ENCODE measurements at places on chromosomes 4 and X.

DNA sequence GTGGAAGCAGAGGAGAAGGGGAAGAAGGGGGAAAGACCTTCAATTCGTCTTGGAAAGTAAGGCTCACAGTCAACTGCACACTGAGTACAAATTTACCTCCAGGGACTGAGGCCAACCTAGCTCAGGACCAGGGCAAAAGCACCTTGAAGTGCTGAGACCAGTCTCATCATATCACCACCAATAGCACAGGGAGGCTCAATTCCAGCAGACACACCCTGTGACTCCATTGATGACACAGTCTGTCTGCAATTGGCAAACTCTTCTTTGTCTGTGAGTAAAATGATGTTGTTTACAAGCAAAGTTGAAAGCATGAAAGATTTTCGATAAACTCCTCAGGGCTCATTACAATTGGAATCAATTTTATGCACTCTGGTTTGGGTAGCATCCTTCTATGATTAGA lies 32.3 kb downstream of the TRIML1 start:
- DNase-seq, result no peak

DNA sequence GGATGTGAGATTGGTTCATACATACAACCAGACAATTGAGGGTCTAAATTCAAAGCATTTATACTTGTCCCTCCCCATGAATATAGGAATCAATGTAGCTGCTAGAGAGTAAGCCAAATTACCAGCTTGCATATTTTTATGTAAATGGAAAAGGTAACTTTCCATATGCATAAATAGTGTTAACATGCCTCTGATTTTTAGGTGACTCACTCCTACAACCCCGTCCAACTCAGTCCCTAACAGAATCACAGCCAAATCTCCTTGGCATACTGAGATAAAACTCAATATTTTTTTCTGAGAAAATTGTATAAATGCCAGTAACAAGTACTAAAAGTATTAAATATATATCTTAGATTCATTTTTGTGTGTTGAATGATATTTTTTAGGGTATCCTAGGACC lies 67.2 kb downstream of the INPP4B start:
- DNase-seq, result no peak

GRCh38 chr4:80393970-80394250 lies 58.4 kb downstream of the CFAP299 start:
- DNase-seq, result no peak

DNA sequence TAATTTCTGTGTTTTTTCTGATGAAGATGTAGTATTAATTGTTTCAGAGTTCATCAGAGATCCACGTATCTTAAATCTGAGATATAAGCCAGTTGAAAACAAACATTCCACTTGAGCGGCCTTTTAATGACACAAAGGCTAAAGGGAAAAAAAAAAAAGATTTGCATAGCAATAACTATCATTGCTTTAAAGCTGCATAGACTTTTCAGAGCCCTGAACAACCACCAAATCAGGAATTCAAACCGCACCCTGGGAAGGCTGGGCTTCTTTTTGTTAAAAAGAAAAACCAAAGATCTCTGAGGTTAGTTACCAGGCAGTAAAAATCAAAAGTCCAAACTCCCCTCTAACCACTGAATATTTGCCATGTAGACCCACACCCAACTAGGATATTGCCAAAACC lies 206.0 kb downstream of the HHIP start:
- no peak for DNase-seq

DNA sequence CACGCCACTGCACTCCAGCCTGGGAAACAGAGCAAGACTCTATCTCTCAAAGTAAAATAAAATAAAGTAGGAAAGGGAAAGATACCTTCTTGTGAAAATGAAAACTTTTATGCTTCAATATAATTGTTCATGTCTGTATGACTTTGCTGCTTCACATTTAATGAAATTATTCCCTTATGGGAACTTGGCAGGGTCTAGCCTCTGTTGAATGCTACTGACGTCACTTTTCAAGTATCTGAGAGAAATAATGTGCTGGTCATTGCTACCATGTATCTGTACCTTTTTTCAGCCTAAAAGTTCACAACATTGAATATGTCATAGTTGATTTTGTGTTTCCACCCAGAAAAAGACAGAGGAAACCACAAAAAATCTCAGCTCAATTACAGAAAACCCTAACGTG lies 65.2 kb downstream of the PRDM5 start:
- no peak for DNase-seq

- DNase-seq, result no peak
Observed at GRCh38 chr4:75904076-75904475, 1.8 kb upstream of the PPEF2 start.

DNA sequence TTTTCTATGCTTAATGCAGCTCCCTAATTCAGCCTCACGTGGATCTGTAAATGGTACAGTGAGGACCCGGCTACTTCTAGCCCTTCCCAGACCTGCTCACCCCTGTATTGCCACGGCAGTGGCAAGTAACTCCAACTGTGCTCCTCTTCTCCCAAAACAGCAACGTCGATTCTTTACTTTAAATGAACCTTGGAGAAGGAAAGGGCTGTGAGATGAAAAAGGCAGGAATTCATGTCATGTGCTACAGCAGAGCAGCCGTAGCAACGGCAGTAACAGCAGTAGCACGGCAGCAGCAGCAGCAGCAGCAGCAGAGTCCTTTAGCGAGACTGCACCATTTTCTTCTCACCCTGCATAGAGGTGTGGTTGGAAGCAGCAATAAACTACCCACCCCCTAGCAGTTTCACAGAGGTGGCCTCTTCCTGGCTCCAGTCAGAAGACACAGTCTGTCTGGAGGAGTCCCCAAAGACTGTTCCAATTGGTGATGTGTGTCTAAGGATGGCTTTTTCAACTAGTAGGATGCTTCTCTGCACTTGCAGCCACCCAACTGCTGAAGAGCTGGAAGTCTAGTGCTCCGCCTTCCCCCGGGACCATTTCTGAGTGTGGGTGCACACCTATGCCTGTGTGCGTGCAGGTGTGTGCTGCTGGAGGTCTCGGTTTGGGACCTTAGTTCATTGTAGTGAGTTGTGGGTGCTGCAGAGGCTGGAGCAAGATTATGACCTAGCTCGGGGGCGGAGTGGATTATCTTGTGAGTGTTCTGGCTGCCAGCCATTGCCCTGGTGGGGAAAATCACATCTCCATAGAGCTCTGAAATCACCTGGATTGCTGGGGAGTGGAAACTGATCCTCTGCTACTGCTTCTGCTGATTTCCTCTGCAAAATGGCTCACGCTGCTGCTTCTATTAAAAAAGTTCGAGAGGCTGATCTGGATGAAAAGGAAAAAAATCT lies 67.2 kb downstream of the ANK2 start:
- DNase-seq, result no peak

DNA sequence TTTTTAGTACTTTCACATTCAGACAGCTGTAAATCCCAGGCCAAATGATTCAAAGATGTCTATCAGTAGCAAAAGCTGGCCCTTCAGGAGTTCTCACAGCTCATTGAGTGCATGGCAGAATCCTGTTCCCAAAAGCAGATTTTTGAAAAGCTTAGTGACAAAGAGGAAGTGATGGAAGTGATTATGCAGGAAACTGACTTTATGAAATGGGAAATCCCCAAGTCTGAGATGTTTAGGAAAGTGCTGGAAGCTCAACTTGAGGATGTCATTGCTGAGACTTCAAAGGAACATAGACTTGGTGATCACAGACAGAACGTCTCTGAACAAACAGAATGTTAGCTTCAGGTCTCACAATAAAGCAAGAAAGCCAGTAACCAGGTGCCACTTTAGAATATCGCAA lies 51.0 kb upstream of the CFAP47 start:
- DNase-seq, result no peak

- no peak for DNase-seq
Observed at GRCh38 chr4:73962724-73963123, 19.1 kb downstream of the PF4 start.

DNA sequence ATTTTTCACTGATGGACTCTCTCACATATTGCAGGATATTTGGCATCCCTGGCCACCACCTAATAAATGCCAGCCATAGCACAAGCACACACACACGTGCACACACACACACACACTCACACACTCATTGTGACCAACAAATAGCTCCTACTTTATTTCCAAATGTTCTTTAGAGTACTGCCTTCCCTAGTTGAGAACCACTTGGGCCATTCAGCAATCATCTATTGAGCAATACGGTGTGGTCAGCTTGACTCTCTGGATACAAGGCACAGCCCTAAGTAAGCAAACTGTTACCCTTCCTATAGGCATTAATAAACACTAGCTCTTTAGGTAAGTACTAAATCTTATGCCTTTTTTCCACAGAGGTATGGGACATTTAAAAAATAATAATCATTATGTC lies 21.1 kb downstream of the CORIN start:
- no peak for DNase-seq

- peak; percentile 57 for DNase-seq
Observed at GRCh38 chrX:100615005-100615404, 21.6 kb downstream of the TSPAN6 start.

DNA sequence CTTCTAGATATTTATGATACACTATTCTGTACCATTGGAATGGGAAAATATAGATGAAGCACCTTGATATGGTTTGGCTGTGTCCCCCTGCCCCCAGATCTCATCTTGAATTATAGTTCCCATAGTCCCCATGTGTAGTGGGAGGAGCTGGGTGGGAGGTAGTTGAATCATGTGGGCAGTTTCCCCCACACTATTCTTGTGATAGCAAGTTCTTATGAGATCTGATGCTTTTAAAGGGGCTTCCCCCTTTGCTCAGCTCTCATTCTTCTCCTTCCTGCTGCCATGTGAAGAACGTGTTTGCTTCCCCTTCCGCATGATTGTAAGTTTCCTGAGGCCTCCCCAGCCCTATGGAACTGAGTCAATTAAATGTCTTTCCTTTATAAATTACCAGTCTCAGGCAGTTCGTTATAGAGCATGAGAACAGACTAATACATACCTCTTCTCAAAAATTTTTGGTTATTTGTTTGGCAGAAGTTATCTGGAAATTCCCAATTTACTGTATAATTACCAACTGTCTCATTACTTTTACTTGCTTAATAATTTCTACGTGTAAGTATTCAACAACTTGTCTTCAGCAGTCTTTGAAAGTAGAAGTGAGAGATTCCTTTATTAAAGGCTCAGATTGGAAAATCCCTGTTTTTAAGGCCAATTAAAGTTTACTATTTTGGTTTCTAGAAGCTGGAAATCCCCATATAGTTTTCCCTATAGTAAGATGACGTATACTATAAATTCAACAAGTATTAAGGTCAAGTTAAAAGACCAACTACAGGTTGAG lies 152.7 kb downstream of the RNF150 start:
- no peak for DNase-seq

- no peak for DNase-seq
Observed at GRCh38 chrX:136194536-136194935, 47.2 kb downstream of the FHL1 start.

DNA sequence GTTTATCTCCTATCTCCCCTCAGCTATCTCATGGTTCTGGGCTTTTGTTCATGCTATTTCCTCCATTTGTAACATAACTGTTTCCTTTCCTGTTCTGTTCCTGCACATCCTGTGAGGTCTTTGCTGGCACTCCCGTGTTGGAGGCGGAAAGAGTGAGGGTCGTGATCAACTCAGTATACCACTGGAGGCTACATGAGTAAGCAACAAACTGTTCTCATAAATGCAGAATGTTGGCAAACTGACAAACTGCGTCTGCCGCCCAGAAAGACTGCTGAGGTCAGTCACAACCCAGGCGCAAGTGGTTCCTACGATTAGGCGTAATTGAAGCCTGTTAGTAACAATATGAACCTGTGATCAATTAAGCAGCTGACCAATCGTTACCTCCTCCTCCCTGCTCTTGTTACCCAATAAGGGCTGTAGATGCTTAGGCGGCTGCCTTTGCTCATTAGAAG lies 48.8 kb downstream of the C4orf33 start:
- DNase-seq, result no peak

GRCh38 chrX:108731153-108731552 lies 5.2 kb downstream of the IRS4 start:
- DNase-seq, result no peak

DNA sequence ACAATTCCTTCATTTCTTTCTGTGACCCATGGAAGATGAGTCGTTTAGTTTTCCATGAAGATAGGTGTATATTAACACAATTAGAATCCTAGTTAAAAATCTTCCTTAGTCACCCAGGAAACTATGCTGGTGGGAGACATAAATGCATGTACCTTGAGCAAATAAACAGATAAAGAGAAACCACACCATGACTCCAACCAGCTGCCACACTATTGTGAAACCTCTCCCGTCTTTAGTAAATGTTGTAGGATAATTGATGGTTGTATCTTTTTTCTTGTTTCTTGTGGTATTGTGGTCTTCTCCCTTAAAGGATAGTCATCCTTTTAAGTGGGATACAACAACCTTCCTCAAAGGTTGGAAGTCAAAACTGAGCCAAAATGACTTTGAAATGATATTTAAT lies 103.8 kb upstream of the LEF1 start:
- DNase-seq, result no peak

Measured in activated CD4-positive, alpha-beta T cell treated with anti-CD3 and anti-CD28 coated beads, Interleukin-2, amount 50 U/mL, for 16 hours (primary cell).